ENCODE measurements at places on chromosomes 3 and 15.

DNA sequence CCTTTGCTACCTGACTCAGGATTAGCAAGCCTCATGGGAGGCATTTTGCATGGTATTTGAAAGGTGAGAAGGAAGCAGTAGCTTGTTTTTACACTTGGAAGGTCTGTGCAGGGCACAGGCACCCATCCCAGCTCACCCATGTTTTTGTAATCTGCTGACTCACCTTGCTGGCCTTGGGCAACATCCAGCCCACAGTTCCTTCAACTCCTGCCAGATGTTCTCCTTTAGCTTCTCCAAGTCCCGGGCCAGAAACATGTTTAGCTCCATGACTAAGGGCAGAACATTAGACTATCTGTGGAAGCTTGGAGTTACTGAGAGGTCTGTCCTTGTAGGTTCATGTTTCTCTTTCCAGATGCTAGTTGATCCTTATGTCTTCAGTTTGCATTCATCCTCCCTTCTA is 12.4 kb upstream of the ZNF770 start:
- DNase-seq: no peak

GRCh38 chr15:68644996-68645395 is 66.2 kb downstream of the CORO2B start:
- DNase-seq: no peak

DNA sequence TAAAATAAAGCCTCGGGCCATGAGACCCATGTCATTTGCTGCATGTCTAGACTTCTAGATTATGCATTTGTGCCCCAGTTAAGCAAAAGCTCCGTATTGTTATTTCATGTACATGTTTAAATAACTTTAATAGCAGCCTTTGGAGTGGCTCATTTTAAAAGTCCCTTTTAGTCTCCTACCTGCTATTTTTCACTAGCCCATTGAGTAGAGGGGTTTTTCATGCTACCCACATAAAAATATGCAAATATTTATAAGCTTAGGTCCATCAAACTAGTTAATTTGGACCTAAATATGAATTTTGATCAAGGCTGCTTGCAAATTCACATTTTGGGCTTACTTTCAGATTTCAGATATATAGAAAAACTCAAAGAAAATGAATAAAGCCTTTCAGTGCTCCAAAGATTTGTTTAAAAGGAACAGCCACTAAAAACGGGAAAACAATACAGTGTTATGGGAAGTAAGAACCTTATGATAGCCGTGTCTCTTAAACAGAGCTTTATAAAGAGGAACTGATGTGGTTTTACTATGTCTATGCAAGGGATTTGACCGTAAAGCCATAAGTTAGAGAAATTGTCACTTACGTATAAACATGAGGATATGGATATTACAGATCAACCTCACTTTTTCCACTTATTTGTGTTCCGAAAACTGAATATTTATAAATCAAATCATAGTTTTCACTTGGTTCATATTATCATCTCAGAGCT is 30.0 kb downstream of the FILIP1L start:
- no peak for DNase-seq

DNA sequence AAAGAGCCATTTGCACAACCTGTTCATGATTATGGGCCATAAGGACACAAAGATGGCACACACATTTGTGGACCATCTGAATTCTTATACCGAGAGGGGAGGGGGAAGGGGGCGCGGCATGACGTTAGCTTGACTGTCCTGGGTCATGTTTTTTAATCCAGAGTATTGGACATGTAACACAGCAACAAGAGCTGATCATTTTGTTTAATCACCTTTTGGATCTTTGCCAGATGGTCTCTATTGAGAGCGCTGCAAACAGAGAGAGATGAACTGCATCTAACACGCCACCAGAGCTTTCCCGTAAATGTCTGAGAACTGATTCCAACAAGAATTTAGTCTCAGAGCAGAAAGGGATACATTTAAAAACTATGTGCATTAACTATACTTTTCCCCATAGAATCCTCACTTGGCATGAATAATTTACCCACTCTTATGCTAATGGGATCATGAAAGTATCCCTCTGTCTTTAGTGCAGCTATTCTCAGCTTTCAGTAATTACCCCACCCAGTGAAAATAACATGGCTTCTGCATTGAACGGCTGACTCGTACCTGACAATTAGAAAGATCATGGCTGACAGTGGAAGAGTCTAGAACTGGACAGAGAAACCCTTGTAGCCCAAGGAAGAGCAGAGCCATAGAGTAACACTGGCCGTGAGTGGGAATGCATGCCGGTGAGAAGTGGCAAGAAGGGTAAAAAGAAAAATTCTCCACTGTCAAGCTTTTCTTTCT is 22.6 kb downstream of the MEIS2 start:
- no peak for DNase-seq

- no peak for DNase-seq
Observed at GRCh38 chr15:51333571-51333970, 4.8 kb downstream of the CYP19A1 start.

DNA sequence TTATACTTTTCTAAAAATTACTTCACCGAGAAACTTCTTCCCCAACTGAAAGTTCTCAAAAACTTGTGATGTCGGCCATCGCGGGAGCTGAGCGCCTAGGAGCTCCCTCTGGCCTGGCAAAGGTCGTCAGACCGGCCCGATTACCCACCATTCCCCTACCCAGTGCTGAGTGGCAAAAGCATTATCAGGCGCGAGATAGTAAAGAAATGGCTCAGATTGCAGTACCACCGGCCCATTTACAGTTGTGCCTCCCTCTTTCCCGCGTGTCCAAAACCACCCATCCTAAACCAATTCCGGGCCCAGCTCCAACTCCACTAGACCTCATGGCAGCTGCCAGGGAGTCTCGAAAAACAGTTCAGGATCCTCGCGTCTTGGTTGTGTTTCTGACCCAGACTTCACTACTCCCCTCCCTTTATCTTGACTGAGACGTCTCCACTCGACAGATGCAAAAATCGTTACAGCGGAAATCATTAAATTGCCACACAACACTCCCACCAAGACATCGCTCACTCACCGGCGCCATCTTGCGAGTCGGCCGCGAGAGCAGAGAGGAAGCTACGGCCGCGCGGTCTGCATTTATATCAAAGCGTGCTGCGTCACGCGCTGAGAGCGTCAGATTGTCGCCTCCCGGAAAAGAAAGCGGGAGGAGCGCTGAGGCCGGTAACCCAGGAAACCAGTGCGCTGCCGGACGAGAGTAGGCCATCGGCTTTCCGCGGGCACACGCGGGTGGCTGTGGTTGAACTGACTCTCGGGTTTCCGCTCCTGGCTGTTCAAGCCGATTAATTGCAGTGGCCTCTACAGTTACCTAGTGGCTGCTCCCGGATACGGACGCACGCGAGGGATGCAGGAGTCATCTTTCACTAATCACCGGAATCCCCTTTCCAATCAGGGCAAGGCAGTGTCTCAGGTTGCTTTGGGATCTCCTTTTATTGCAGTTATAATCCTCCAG is at the start of gene RPL22L1:
Gene RPL22L1, minus strand, starts transcription at position 551 of the 949 bp plus-strand sequence. Its CDS starts 28 bp downstream, at position 523.
- peak; percentile 99 for DNase-seq

DNA sequence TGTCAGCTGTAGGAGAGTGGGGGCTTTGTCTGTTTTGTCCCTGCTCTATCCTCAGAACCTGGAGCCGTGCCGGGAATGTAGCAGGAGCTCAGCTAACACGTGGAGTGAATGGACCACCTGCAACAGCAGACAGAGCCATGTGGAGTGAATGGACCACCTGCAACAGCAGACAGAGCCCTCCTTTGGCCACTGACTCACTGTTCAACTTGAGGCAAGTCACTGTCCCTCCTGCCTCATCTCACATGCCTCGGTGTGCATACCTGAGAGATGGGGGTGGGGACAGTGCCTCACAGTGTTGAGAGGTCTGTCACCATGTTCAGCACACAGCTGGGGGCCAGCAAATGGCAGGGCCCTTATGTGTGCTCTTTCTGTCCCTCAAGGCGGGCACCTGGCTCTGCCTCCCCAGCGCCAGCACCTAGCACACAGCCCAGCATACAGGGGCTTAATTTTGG is 27.9 kb downstream of the FEM1B start:
- DNase-seq: no peak

Data from Ammon's horn (tissue), 1 donor.